ENCODE measurements at places on chromosomes 5 and 9. TPM values are rescaled to one million over a fixed set of nuclear protein-coding genes. Genes with fewer than 3 reads are reported as not detected.

DNA sequence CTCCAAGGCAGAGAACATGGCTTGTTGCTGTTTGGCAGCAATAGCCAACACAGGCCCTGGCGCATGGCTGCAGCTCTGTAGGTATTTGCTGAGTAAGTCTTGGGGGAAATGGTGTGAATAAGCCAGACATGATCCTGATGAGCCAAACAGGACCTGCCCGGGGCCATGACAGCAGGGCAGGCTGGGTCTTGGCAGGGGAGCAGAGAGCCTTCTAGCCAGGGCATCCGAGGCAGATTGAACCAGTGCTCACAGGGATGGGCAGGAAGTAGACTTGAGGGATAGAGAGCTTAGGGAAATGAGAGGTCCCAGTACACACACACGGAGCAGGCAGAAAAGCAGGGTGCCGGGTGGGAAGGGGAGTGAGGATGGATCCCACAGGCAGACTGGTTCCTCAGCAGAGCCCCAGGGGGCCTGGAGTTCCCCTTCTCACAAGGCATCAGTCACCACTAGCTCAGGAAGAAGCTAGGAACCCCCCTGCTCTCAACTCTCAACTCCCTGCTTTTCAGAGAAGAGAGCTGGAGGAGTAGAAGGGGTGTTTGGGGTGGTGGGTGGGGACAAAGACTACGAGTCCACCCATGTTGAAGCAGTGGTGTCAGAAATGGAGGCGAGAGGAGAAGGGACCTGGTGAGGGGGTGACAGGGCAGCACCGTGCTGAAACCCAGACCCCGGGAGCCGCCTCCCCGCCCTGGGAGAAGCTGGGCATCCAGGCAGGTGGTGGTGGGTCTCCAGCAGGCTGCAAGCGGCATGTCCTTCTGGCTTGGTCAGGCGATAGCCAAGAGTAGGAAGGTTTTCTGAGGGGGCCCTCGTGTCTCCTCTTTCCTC lies 111.1 kb downstream of the RGS3 start:
- no peak for DNase-seq

BASP1 gene
- total RNA-seq: 12.3 TPM

MAMDC2 gene
- total RNA-seq: not detected

CEL gene
- total RNA-seq: 3.9 TPM

CDH9 gene
- not detected for total RNA-seq

DNA sequence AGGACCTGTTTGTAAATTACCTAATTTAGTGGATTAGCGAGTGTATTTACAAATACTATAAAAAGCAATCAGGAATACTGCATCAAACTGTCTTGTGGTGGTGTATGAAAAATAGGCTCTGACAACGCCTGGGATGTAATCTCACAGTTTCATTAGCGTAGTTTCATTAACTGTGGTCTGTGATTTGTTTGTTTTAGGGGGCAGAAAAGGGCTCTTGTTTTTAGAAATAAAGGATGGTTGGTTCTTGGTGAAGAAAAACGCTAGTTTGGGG lies 1.4 kb downstream of the SLC44A1 start:
- no peak for DNase-seq

KCNT1 gene
- total RNA-seq: not detected

DNA sequence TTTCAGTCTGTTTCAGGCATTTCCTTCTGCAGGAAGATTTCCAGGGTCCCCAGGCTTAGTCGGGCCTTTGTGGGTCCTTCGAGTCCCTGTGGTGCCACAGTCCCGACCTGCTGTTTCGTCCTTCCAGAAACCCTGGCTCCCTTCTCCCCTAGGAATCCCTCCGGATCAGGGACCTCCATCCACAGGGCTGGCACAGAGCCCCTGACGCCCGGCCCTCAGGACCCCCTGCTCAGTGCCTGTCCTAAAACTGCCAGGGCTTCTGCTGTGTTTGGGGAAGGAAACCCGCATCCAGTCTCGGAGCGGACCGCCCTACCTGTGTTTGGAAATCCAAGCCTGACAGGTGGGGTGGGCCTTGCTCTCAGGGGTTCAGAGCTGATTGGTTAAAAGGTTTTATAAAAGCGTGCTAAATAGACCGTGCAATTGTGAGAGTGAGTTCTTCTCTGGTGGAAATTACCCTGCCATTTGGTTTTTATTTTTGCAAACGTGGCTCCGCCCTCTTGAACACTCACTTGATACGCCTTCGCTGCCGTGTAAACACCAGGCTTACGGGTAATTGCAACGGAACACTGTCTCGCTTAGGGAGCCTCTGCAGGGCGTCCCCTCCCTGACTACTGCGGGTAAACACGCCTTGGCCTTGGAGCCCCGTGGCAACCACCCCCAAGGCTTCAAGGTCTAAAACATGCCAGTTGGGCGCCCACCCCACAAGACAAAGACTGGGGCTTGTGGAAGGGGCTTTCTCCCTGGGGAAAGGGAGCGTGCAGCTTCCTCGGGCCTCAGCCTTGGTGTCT lies 121.2 kb downstream of the PHF2 start:
- no peak for DNase-seq

DNA sequence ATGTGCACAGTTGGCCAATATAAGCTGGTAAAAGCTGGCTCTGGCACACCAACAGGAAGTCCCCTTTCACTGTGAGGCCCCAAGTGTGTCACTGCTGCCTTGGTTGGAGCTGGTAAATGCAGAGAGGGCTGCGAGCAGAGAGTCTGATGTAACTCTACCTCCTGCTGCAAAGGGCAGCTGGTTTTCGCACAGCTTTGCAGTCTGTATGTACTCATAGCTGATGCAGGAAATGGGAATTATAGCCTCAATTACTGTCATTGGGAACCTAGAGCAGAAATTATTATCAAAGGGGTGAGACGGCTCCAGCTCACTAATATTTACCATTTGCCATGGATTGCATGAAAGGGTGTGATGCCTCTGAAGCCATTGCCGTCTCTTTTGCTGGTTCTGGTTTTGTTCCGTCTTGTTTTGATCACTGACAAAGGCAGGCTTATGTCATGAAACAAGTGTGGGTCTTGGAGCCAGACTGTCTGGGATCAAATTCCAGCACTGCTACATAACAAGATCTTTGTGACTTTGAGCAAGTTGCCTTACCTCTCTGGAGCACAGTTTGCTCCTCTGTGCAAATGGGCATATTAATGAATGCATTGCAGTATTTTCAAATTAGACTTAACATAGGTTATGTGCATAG lies 124.3 kb upstream of the SLC25A48 start:
- DNase-seq: no peak

- no peak for DNase-seq
Observed at GRCh38 chr9:111644195-111644772, 13.2 kb downstream of the DNAJC25 start.

ADAMTSL2 gene
- not detected for total RNA-seq

GRCh38 chr9:92176800-92177185 lies 61.6 kb upstream of the SPTLC1 start:
- no peak for DNase-seq

GDF9 gene
- total RNA-seq: 0.89 TPM

MLANA gene
- not detected for total RNA-seq

EIF4E1B gene
- total RNA-seq: not detected
